ENCODE measurements at places on chromosomes 12 and 14. TPM values are rescaled to one million over a fixed set of nuclear protein-coding genes. Genes with fewer than 3 reads are reported as not detected.

DNA sequence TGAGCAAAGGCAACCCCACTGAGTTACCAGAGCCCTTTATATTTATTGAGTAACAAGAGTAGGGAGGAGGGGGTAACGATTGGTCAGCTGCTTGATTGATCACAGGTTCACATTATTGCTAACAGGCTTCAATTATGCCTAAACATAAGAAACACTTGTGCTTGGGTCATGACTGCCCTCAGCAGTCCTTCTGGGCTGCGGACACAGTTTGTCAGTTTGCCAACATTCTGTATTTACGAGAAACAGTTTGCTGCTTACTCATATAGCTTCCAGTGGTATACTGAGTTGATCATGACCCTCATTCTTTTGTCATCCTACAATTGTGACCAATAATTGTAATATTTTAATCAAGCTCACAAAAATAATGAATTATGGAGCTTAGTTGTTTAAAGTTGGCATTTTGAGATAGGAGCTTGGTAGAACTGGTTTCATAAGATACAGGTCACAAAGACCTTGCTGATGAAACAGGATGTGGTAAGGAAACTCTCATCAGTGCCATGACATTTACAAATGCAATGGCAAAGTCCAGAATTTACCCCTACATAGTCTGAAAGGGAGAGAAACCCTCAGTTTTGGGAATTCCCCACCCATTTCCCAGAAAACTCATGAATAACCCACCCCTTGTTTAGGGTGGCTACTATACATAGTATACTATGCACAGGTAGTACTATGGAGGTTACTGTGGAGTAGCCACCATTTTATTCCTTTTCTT lies 1421.0 kb upstream of the FLRT2 start:
- DNase-seq = no peak

- DNase-seq = no peak
These were observed 58.1 kb downstream of the KCTD10 start for GRCh38 chr12:109418848-109419480.

- peak; percentile 23 for DNase-seq
These were observed 18.9 kb upstream of the SMUG1 start for GRCh38 chr12:54207539-54208294.

GRCh38 chr12:43696154-43696553 lies 62.4 kb downstream of the PUS7L start:
- DNase-seq = no peak

Gene TROAP
- 14.5 TPM for total RNA-seq

Gene MOK
- total RNA-seq = 20.0 TPM

- no peak for DNase-seq
These were observed 45.6 kb downstream of the TRMT5 start for GRCh38 chr14:60935319-60935718.

- peak; percentile 57 for DNase-seq
These were observed 848.7 kb downstream of the NRXN3 start for GRCh38 chr14:79018836-79019235.

Gene MYH6
- not detected for total RNA-seq

DNA sequence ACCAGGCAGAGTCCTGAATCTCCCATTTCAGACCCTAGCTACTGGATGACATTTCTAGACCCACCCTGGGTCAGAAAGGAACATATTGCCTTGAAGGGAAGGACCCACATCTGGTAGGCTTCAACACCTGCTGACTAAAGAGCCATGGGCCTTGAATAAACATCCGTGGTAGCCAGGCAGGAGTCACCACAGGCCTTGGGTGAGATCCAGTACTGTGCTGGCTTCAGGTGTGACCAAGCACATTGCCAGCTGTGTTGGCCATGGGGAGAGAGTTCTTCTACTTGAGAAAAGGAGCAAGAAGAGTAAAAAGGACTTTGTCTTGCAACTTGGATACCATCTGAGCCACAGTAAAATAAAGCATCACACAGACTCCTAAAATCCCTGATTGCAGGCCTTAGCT lies 332.6 kb downstream of the SLC16A7 start:
- no peak for DNase-seq

DNA sequence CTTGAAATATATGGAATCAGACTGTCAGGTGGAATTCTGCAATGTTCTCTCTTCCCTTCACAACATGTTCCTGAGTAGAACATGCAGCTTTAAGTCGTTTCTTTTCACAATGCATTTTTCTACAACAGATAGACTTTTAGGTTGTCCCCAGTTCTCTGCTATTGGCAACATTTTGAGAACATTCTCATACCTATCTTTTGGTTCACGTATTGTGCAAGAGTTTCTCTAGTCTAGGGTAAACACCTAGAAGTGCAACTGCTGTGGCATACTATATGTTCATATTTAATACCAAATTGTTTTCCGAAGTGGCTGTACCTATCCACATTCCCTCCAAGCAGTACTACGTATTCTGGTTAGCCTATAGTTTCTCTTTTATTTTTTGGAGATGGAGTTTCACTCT lies 32.1 kb downstream of the PPTC7 start:
- DNase-seq = no peak

Data from HFFc6 (cell line).